ENCODE measurements at places on chromosomes 11 and 22.

DNA sequence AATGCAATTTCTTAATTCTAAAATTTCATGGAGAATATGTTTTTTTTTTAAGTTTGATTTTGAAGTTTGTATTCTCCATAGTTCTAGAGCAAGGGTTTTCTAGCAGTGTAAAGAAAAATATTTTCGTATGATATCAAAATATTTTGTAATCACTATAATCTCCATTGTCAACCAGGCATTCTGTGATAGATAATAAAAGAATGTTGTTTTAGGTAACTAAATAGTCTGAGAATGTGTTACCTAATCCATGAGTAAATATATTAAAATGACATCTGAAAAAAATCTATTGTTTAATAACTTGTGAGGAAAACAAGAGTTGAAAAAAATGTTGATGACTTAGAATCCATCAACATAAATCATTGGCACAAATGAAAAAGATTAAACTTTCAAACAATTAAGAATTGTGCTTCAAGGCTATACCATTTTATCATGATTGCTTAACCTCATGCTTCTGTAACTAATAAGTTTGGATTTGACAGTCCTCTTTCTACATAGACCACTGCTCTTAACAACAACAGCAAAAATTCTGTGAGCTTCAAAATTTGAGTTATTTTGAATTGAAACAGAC, 2211.8 kb downstream of the LRRC4C start:
- no peak for DNase-seq

- DNase-seq: peak; percentile 65
These were observed 79.0 kb downstream of the TTC28 start for GRCh38 chr22:28600546-28601143.

DNA sequence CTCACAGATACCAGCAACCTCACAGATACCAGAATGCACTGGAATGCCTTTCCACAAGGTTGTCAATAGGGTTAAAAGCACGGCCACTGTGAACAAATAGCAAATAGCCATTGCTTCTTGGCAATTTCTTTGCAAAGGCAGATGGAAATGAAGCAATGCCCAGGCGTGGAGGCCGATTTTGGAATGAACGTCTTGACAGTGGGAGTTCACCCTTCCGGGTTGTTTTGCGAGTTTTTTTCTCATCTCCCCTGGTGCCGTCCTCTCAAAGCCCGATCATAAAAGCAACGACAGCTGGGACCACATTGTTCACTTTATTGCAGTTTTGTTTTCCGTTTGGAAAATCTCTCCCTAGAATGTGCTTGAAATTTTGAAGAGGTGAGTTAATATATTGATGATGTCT, 38.0 kb upstream of the CD82 start:
- DNase-seq: no peak

DNA sequence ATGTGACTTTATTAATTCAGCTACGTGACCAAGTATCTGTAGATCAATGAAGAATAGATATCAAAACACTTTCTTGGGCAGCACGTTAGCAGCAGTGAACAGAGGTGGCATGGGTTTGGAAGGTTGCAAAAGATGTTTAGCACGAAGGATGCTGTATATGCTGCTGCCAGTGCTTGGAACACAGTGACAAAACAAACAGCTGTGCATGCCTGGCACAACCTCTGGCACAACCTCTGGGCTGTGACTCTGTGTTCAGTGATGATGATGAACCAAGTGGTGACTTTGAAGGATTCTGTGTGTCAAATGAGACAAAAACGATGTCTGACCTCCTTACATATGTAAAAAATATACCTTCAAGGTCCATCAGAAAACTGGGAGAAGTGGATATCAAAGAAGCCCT, 104.7 kb downstream of the TBC1D22A start:
- DNase-seq: no peak

GRCh38 chr22:33553493-33553892, 366.8 kb downstream of the LARGE1 start:
- DNase-seq: no peak

GRCh38 chr11:96144553-96144952, 198.4 kb downstream of the MAML2 start:
- no peak for DNase-seq

DNA sequence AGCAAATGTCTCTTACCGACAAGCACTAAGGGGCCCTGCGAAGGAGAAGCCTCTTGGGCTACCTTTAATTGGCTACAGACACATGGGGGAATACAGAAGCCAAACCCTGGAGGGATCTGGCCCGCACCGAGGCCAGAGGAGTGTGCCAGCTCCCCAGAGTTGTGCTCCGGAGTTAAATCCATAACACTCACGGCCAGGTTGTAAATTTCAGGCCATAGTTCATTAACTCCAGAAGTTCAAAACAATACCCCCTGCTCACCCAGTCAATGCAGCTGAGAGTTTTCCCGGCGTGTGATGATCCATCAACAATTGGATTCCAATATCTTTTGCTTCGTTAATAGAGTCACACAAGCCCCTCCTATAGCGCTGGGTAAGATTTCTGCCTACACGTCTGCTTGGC, 371.5 kb downstream of the NXPE2 start:
- DNase-seq: no peak

DNA sequence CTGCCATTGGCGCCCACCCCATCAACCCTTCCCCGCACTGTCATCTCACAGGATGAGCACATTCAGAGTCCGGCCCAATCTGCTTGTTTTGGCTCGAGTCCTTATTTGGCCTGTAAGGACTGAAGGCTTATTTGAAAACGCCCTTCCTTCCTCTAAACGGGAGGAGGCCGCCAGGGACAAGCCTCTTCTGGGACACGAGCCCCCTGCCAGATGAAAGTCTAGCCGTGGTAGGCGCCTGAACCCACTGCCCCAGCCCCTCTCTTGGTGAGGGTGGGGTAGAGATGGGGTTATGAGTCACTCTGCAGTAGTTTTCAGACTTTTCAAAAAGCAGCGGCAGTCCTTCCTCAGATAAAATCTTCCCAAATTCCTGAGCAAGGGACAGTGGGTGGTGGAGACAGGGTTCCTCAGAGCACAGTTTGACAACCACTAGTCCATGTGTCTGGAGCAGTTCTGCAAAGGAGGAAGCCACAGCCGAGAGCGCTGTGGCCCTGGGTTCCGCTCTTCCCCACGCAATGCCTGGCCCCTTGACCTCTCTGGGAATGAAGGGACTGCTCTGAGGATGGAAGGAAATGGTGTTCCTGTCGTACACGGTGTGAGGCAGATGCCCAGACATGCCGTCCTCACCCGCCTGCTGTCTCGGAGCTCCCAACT, 57.0 kb downstream of the MYH9 start:
- peak; percentile 98 for DNase-seq

DNA sequence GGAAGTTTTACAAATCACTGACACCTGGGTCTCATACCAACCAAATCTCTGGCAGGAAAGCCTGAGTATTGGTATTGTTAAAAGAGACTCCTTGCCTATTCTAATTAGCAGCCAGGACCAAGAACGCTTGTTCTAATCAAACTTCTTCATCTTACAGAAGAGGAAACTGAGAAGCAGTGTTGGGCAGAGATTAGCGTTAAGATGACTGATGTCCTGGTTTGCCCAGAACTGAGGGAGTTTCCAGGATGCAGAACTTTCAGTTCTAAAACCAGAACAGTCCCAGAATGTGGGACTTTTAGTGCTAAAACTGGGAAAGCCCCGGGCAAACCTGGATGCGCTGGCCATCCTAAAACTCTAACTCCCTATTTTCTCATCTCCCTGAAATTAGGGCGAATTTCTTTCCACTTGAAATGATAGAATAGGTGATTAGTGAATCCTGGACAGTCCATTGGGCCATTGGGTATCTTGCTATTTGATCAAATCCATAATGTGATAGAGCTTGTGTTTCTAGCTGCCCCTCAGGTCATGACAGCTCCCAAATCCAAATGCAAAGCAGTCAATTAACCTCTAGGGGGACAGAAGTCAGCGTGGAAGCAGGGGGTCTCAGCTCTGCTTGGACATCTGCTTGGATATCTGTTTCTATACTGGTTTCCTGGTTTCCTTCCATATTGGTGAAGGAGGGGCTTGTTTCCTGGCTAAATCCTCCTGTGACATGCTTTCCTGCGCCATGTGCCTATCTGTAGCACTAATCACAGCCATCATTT, 16.0 kb upstream of the TMPRSS13 start:
- DNase-seq: no peak

- no peak for DNase-seq
These were observed 4.2 kb downstream of the FAR1 start for GRCh38 chr11:13672576-13673210.

DNA sequence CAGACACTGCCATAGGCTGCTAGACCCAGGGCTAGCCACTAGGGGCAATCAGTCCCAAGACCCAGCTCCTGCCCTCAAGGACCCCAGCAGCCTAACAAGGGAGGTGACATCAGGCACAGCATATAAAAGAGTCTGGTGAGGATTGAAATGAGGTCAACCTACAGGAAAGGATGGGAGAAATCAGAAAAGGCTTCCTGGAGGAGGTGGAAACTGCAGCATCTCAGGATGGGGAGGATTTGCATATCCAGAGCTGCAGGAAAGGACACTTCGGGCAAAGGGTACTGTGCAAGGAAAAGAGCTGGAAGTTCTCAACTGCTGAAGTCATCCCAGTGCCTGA, 2.9 kb upstream of the ARFGAP2 start:
- peak; percentile 54 for DNase-seq

DNA sequence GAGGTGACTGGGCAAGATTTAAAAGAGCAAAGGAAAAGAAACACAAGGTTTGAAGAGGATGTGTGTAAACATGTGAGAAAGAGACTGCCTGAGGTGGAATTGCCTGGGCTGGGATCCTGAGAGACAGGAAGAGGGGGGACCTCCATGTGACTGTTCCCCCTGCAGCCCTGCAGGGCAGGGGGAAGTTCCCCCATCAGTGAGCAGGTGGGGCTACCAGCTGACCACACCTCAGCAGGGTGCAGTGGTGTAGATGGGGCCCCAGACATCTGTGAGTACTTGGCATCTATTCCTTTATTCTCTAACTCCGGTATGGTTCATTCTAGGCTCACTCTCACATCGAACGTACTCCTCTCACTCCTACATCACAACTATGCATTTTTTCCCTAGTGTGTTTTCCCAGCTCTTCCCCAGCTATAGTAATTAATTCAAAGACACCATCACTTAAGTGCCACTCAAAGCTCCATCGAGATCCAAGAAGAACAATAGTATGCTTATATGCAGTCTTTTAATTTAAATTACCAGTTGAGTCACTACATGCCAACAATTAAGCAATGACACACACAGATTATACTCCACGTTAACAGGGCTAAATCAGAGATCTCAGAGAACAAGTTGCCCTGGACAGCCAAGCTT, 42.7 kb downstream of the LGR4 start:
- peak; percentile 53 for DNase-seq

DNA sequence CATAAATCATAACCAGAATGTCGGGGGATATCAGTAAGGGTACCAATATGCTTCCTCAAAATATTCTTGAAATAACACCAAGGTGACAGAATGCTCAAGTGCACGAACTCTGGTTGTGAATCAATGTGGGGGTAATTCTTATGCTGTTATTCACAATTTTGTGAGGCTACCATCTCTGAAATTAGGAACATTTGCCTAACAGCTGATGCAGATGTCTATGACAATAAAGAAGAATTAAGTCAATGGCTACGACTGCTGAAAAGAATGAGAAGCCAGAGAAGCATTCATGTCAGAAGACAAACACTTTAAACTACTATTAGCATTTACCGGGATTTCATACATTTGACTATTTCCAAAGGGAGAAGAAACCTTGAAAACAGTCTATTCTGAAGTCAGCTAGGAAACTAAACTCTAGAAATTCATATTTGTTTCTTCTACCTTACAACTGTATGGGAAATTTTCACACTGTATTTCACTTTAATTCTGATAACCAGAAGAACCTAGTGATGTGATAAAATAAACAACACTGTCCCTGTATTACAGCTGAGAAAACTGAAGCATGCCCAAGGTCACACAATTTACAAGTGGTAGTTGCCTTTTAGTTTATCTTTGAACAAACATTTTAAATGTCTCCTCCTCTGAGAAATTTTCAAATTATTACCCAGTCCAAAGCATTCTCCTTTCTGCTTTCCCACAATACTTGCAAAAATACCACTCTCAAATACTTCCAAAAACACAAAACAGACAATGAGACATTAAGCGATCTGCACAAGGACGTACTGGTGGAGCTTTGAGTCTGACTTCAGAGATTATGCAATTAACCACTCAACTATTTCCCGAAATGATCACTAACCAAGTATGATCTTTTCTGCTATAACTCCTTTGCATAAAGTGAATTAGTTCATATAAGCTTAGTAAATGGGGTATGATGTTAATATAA, 18.0 kb upstream of the ARHGAP32 start:
- DNase-seq: no peak

GRCh38 chr22:25883482-25884033, 141.6 kb downstream of the MYO18B start:
- DNase-seq: no peak

GRCh38 chr11:67614730-67615714, 8.3 kb downstream of the NDUFV1 start:
- peak; percentile 24 for DNase-seq
